ENCODE measurements at places on chromosomes 6 and 20.

DNA sequence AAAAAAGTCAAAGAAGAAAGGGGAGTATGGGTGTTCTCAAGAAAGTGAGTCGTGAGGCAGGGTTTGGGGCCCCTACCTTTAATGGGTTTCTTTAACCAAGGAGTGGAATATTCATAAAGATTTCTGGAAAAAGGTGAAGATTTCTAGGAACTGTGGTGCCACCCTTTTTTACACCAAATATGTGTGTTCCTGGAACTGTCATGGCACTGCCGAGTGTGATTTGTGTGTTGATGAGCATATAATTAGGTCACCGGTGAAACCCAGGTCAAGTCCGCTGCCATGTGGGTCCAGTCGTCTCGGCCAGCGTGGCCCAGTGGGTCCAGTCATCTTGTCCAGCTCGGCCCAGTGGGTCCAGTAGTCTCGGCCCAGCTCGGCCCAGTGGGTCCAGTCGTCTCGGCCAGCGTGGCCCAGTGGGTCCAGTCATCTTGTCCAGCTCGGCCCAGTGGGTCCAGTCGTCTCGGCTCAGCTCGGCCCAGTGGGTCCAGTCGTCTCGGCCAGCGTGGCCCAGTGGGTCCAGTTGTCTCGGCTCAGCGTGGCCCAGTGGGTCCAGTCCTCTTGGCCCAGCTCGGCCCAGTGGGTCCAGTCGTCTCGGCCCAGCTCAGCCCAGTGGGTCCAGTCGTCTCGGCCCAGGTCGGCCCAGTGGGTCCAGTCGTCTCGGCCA lies 8.3 kb upstream of the EEF1A2 start:
- no peak for DNase-seq

DNA sequence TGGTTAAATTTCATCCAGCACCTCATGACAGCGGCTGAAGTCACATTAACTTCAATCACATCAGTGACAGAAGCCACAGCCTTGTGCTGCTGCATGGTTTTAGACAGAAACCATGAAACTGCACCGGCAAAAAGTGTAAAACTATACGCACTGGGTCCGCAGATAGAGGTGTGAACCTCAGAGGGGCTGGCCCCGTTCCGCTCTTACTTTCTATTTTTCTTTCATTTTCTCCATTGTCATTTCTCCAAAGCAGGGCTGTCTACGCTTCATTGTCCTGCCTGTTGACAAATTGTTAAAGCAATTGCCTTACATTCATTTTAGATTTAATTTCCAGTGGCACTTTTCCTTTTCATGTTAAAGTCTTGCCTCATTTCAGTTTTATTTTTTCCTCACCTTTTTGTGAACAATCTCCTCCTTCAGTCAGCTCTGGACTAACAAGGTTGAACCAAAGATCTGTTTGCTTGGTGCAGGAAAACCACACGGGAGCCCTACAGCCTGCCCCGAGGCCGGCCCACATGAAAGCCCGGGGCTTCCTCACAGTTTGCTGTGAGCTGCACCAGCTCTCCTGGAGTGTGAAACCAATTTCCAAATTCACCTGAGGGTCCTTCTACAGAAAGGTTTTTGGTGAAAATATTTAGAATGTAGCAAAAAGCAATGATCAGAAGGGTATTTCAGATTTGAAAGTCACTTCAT lies 63.7 kb downstream of the PRR18 start:
- DNase-seq, result peak; percentile 19

DNA sequence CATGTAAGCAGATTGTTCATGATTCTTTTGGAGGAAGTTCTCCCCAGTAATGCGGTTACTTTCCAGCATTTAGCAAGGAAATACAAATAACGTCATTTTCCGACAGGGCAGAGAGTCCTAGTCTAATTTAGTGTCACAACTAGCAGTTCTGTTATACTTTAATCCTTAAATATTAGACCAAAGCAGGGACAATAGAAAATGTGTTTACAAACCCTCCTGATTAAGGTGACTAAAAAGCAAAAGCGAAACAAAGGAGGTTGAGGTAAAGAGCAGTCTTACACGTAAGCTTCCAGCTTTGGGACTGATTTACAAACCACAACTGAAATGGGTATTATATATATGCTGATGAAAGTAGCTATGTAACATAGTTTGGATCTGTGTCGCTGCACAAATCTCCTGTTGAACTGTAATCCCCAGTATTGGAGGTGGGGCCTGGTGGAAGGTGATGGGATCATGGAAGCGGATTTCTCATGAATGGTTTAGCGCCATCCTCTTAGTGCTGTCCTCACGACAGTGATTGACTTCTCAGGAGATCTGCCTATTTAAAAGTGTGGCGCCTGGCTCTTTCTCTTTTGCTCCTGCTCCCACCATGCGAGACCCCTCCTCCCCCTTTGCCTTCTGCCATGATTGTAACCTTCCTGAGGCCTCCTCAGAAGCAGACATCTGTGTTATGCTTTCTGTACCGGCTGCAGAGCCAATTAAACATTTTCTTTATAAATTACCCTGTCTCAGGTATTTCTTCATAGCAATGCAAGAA lies 81.9 kb downstream of the PLCB1 start:
- no peak for DNase-seq

DNA sequence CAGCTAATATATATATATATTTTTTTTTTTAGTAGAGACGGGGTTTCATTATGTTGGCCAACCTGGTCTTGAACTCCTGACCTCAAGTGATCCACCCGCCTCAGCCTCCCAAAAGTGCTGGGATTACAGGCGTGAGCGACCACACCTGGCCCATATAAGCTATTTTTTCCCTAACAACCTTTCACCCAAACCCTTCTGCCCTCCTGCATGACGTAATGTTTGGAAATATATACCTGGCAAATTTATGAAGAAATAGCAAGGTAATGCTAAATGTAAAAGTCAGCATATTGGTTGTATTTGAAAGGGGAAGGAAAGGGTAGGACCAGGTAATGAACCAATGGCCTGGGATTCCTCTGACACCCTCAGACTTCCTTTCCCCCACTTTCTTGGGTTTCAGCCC lies 325.5 kb upstream of the ARID1B start:
- no peak for DNase-seq

GRCh38 chr6:160978141-160978901 lies 13.2 kb upstream of the MAP3K4 start:
- no peak for DNase-seq

GRCh38 chr6:94372229-94372628 lies 952.9 kb upstream of the EPHA7 start:
- DNase-seq, result no peak

Measured in stimulated activated CD4-positive, alpha-beta T cell treated with anti-CD3 and anti-CD28 coated beads, TNF-alpha, amount 100 ng/mL, for 24 hours (primary cell).